Pulmonary artery endothelial cell (primary cell): ENCODE measurements at places on chromosomes 1 and 21. TPM values are rescaled to one million over a fixed set of nuclear protein-coding genes. Genes with fewer than 3 reads are reported as not detected.

- no peak for DNase-seq
Observed at GRCh38 chr1:25559031-25559430, 15.6 kb downstream of the LDLRAP1 start.

Gene SLC6A9
- total RNA-seq, result 0.40 and 0.60 TPM in 2 replicates

GRCh38 chr1:62613325-62613727 is 16.0 kb downstream of the ANGPTL3 start:
- no peak for DNase-seq

GRCh38 chr1:52668711-52669110 is 29.4 kb downstream of the COA7 start:
- DNase-seq, result no peak

DNA sequence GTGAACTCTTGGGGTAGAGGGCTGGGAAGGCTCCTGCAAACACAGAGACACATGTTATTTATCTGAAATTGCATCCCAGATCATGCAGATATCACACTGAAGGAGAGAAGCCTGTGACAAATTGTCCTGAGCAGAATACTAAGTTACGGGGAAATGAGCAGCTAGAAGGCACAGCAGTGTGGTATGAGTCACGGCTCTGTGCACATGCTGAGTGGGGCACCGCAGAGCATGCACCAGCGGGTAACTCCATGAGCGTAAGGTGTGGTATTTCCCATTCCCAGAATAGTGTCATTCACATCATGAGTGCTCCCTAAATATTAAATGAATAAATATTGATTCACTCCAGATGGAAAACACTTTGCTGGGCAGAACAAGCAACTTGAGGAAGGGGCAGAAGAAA is 21.3 kb upstream of the FCRL2 start:
- no peak for DNase-seq

DNA sequence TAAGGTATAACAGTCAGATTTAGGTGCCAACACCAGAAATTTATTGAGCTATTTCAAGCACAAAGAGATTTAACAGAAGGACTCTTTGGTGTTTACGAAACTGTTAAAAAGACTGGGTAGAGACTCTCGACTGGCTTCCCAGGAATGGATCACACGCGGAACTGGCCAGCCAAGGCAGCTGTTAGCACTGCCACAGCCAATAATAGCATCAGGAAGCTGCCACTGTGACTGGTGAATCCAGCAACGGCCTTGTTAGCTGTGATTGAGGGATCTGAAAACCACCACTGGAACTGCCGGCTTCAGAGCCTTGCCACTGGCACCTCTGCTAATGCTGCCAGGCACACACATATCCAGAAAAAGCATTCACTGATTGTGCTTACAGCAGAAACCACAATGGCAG is 10.6 kb upstream of the SIM2 start:
- DNase-seq, result no peak

DNA sequence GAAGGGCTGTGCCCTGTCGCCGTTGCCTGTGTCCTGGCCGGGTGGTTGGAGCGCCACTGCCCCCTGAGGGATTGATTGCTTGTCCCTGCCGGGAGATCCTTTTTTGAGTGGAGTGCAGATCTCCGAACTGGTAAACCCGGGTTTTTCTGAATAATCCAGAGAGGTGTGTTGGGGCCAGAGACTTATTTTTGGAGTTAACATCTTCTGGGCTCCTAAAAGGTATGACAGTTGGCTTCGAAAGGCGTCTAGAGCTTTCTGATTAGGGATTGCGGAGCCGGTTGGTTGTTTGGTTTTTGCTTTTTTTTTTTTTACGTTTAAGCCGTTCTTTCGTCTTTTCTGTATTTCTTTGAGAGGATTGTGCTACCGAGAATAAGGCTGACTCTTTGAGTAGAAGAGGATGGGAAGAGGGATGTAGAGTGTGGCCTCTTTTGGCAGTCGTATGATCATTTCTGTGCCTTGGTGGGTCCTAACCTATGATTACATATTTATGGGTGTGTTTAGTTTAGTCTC is 756 bp downstream of the RLF start:
- DNase-seq, result no peak

DNA sequence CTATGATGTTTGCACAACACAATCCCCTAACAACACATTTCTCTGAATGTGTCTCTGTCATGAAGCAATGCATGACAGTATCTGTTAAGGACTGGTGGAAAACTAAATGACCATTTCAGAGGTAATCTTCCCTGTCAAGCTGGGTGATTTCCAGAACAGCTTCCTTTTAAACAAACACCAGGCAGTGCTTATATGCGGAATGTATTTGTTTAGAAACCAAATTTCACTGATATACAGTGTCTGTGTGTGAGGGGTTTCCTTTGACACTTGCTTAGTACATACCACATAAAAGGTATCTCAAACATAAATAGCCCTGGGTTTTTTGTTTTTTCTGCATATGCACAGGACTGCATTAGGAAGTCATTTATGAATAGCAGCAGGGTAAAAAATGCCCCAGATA is 95.6 kb downstream of the TGFBR3 start:
- no peak for DNase-seq

Gene MROH9
- total RNA-seq, result not detected in 2 replicates

Gene RNU1-2
- under 0.01 TPM in 2 replicates for total RNA-seq

- DNase-seq, result no peak
Observed at GRCh38 chr1:94619731-94620130, 78.2 kb upstream of the F3 start.

Gene RUNX3
- under 0.01 TPM in 1 of 2 replicates, not detected in the other for total RNA-seq

GRCh38 chr1:64516301-64516700 is 46.4 kb downstream of the CACHD1 start:
- no peak for DNase-seq

GRCh38 chr1:202333861-202334260 is 7.9 kb downstream of the UBE2T start:
- no peak for DNase-seq

DNA sequence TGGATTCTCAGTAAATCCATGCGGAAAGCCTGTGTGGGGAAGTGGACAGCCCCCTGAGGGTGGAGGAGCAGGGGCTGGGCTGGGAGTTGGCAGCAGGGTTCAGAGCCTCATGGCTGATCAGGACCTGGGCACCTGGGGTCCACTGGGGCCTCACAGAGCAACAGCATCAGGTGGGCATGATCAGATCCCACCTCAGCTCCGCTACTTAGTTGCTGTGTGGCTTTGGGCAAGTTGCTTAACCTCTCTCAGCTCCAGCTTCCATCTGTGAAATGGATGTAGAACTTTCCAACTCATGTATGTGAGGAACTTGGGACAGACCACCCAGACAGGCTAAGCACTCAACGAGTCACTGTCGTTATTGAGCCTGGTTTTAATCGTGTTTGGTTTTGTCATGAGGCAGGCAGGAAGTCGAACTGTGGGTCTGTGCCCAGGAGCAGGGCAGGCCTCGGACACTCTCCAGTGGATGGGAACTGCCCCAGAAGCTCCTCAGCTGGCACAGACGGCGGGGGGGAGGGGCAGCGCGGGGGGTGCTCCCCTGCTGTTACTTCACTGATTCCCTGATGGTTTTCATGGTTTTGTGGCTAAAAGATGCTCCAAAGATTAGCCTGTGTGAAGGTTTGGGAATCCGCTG is 155.8 kb upstream of the TMEM51 start:
- DNase-seq, result no peak

DNA sequence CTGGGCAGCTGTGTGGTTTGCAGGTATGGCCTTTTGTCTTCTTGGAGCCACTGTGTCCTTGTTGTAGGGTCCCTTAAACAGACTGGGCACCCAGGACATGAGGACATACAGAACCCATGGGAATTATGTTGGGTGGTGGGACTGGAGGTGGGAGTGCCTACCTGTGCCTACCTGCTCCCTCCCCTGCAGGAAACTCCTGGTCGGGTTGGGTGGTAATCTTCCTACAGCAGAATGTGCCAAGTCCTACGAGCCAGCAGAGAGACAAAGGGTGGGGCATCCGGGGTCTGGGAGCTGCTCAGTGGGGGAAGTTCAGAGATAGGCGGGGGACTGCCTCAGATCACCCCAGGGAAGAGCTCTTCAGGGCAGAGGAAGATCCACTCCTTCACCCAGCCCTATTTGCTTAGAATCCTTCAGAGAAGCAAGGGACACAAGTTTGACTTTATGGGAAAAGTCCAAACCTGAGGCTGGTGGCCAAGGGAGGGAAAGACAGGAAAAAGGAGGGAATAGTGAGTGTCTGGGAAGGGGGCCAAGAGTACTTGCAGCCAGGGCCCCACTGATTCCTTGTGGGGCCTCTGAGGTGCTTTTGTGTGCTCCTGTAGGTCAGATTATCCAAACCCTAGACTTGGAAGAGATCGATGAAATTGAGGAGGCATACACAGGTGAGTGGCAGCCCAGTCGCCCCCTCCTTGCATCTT is 58.3 kb downstream of the KIF21B start:
- no peak for DNase-seq

GRCh38 chr21:33976082-33977016 is 60.7 kb upstream of the ATP5PO start:
- no peak for DNase-seq

DNA sequence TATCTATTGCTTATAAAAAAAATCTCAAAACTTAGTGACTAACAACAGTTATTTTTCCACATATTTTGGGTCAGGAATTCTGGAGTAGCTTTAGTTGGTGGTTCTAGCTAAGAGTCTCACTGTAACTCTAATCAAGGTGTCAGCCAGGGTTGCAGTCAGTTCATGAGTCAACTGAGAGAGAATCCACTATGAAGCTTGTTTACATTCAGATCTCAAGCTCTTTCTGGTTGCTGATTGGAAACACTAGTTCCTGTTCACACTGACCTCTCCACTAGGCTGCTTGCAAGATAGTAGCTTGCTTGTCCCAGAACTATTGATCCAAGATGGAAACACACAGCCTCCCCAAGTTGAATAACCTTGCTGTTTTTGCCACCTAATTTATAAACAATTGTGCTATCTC is 1192.1 kb upstream of the B3GALT2 start:
- DNase-seq, result no peak

DNA sequence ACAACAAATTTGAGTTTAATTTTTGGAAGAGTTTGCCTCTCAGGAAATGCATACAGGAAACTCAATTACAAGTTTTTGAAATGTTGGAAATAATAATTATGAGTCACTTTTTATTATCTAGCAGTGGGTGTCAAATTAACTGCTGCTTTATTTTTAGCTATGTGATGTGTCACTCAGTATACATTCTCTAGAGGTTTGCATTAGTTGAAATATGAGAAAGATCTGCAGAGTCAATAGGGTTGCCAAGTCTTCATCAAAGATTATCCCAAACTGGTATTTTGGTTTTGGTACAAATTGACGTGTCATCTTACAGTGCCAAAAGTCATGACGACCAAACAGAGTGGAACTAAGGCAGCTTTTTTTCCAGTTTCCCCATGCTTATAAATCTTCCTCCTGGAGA is 54.3 kb upstream of the DIPK1A start:
- no peak for DNase-seq

Gene SAMD11
- total RNA-seq, result 0.07 and 0.14 TPM in 2 replicates

GRCh38 chr1:202576816-202577215 is 133.4 kb downstream of the SYT2 start:
- DNase-seq, result no peak

DNA sequence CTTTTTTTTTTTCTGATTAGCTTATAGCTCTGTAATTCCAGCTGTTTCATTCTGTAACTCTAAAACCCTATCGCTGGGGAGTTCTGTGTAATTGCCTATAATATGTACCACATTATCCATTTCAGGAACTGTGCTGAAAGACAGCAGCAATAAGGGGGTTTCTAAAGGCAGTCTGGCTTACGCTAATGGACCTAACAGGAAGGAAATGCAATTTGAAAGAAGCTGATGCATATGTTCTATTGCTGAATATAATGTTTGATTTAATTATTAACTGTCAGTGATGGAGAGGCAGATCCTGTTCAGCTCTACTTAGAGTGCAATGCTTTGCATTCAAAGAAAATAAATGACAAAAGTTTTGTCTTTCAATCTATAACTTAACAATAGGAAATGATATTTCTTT is 209.4 kb upstream of the SNX7 start:
- DNase-seq, result no peak

GRCh38 chr1:219209578-219209977 is 35.9 kb downstream of the LYPLAL1 start:
- no peak for DNase-seq

- no peak for DNase-seq
Observed at GRCh38 chr1:52633291-52633754, 355 bp downstream of the SHISAL2A start.

Gene G0S2
- total RNA-seq, result 2.0 and 16.0 TPM in 2 replicates

DNA sequence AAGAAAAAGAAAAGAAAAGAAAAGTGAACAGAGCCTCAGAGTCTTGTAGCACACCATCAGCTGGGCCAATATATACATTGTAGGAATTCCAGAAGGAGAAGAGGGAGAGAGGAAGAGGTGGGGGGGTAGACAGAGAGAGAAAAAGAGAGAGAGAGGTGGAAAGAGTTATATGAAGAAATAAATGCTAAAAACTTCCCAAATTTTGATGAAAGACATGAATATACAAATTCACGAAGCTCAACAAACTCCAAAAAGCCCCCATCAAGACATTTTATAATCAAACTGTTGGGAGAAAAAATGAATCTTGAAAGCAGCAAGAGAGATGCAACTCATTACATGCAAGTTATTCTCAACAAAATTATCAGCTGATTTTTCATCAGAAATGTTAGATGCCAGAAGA is 41.5 kb upstream of the TSHB start:
- DNase-seq, result no peak

DNA sequence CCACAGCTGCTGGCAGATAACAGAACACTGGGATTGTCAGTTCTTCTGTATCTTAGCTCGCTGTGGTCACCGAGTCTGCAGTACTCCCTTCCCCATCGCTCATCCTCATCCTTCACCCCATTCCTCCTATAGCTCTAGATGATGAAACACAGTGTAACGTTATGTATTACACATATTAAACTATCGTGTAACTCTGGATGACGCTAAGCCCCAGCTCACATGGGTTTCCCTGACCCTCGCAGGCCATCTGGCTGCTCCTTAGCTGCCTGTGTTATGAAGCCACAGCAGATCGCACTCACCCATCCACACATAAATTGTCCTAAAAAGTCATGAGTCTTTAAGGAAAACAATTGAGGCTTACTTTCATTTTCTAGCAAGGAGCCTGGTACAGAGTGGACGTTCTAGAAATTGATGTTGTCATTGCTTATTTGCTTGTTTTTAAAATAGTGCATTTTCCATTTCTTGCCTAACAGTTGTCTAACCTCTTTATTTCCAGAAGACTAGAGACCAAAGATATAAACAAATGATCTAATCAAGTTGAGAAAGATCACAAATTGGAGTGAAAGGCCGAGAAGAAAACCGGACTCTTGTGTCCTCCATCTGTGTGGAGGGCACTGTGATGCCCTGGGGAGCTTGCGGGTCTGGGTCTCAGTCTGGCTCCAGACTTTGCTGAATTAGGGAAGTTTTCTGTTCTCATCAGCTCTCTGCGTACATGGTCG is 24.3 kb upstream of the PCP4 start:
- DNase-seq, result no peak

GRCh38 chr1:1041092-1041523 is 21.2 kb downstream of the AGRN start:
- no peak for DNase-seq

DNA sequence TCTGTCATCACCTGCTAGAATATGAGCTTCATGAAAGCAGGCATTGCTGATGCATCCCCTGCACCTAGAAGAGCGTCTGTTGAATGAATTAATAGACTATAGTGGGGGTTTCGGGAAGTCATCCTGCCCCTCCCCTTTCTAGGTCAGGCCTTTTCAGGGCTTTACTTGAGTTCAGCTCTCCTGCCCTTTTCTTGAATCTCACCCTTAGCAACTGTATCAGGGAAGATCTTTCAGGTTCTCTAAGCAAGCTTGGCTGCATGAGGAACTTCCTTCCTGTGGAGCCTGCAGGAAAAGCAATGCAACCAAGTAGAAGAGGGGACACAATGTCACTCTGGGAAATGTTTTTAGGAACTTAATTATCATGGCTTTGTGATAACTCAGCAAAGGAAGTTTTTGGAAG is 27.2 kb upstream of the KIAA0040 start:
- no peak for DNase-seq

- DNase-seq, result peak; percentile 78
Observed at GRCh38 chr1:8090241-8090702, 64.2 kb upstream of the ERRFI1 start.
